Urothelium cell line (cell line): ENCODE measurements at places on chromosomes 3 and 15.

- DNase-seq, result no peak
Observed at GRCh38 chr3:23659274-23659673, 146.5 kb upstream of the UBE2E1 start.

- DNase-seq, result no peak
Observed at GRCh38 chr15:62825191-62825590, 217.4 kb upstream of the TPM1 start.

- no peak for DNase-seq
Observed at GRCh38 chr3:140706360-140706759, 28.5 kb downstream of the TRIM42 start.

GRCh38 chr3:134838599-134838998, 43.5 kb downstream of the EPHB1 start:
- no peak for DNase-seq

DNA sequence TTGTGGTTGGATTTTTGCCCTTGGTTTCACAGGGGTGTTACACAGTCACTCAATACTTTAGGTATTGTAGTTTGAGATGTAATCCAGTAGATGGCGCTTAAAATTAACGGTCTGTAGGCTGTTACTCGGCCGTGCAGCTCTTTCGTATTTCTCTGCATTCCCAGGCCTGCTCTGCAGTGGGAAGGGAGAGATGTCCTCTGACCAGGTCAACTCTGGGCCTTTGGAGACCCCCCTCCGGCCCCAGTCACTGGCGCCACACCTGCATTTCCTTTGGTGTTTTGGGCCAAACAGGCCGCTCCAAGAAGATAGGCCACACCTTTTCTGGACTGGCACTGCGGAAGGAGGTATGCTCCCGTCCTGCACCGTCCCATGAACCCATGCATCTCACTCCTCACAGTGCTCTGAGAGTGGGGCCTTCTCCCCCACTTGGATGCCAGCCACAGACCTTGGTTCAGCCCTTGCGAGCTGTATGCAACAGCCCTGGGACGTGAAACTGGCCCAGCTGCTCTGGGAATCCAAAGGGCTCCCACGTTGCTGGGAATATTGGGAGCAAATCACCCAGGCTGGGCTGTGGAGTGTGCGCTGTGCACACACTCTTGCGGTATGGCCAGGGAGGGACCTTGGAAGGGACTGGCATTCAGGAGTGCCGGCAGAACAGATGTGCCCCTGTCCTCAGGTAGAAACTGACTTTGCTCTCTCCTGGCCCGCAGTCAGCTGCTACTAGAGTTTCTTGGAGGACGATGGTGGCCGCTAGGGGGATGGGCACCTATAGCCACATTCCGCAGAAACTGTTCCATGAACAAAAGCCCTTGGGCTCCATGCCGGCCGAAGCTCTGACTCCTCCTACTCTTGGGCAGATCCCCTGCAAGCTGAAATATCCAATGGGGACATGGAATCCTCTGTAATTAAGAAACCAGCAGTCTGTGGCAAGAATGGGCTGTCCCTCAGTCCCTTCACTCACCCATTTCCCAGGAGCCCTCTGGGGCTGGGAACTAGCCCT, 410.5 kb upstream of the CADM2 start:
- DNase-seq, result peak; percentile 42

- no peak for DNase-seq
Observed at GRCh38 chr15:37031198-37031597, 69.2 kb downstream of the MEIS2 start.

- no peak for DNase-seq
Observed at GRCh38 chr15:74364936-74365597, 2.4 kb downstream of the CYP11A1 start.

DNA sequence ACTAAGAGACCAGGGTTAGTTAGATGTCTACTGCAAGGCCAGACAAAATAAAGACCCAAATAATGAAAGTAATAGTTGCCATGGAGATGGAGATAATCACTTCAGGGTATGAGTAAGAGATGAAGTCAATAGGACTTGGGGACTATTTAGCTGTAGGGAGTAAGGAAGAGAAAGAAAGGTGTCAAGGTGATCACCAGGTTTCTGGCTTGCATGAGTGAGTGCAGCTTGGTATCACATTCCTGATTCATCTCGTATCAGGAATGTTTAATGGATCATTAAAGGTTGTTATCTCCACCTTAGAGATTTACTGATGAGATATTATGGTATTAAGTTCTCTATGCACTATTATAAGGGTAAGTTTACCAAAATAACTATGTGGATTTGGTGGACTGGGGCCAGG, 357.4 kb upstream of the ATP11B start:
- no peak for DNase-seq

DNA sequence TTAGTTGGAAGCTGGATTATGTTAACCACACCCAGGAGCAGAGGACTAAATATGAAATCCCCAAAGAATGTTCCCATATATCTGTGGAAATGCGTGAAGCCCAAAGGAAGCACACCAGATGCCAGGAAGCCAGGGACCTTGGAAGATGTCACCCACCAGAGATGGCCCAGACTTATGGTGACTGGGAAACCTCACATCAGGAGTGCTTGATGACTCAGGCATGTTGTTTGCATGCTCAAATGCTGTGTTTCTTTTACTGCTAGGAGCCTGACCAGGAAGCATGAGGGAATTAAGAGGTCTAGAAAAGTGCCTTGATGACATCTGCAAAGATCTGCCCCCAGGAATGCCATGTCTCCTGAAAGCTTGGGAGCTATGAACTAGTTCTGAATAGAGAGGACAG, 109.0 kb upstream of the SLC2A2 start:
- DNase-seq, result no peak

- no peak for DNase-seq
Observed at GRCh38 chr3:31561891-31562290, 29.2 kb downstream of the STT3B start.

GRCh38 chr15:85828126-85828525, 33.4 kb upstream of the KLHL25 start:
- DNase-seq, result no peak

DNA sequence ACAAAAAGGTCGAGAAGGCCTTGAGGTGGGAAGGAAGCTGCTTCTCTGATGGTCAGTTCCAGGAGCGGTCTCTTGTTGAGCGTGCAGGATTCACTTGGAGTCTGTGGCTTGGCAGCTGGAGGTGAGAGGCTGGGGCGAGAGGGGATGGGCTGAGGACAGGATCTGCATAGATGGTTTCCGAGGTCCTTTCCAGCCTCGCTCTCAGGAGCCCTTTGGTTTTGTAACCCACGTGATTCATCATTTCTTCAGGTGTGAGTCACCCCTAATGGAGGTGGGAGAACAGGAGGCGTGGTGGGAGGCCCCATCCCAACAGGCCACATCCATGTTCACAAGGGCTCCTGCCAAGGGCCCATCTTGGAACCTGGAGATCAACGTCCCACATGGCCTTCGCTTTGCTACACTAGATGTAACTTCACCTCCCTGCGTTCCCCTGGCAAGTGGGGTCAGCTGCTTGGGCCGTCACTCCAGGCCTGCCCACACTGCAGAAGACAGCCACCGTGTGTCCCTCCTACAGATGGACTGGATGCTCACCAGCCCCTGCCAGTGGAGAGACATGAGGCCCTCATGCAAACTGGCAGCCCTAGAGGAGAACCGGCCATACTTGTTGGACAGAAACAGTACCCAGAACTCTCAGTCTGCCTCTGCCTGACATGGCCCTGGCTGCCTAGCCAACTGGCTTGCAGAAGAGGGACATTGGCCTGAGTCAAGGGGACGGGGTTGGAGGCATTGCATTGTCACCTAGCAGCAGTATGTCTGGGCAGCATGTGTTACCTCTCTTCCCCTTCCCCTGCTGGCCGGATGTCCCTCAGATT, 1.6 kb upstream of the PCSK6 start:
- no peak for DNase-seq

GRCh38 chr3:134449277-134449676, 36.5 kb downstream of the ANAPC13 start:
- DNase-seq, result no peak

- no peak for DNase-seq
Observed at GRCh38 chr3:80705290-80705689, 937.5 kb upstream of the ROBO1 start.

DNA sequence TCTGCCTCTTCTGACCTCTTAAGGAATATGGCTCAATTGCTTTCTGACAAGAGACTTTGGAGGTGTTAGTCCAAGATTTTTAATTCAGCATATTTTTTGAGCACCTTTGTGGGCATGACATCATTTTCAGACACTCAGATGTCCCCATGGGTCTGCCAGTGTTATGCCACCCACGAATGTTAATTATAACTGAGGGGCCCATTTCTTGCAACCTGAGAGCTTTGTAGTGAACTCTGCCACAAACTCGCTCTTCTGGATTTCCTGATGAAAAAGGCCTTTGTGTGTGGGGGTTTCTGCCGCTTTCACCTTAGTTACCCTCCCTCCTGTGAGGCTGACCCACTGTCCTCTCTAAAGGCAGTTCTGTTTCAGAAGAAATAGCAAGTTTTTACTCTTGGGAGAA, 64.5 kb upstream of the CCR4 start:
- DNase-seq, result no peak

GRCh38 chr15:68526269-68526668, 52.5 kb upstream of the CORO2B start:
- DNase-seq, result peak; percentile 65

DNA sequence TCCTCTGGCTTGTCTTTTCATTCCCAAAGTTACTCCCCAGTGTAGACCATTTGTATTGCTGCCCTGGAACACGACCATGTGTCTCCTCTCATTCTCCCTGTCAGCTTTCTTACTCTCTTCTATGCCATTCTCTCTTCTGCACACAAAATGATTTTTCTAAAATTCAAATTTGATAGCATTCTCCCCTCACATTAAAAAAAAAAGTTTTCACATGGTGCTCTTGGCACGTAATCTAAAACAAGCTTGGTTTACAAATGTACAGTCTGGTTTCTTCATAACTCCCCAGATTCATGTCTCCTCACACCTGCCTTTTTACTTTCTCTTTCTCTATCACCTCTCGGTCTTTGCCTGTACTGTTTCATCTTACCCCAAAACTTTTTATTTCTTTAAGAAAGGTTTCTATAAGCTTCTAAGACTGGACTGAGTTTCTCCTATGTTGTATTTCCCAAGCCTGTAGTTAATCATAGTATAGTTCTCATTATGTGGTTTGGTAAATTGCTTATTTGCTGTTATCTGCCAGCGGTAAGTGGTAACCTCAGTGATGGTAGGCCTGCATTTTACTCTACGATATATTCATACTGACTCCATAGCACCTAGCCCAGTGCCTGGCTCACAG, 31.2 kb downstream of the BCHE start:
- peak; percentile 8 for DNase-seq

DNA sequence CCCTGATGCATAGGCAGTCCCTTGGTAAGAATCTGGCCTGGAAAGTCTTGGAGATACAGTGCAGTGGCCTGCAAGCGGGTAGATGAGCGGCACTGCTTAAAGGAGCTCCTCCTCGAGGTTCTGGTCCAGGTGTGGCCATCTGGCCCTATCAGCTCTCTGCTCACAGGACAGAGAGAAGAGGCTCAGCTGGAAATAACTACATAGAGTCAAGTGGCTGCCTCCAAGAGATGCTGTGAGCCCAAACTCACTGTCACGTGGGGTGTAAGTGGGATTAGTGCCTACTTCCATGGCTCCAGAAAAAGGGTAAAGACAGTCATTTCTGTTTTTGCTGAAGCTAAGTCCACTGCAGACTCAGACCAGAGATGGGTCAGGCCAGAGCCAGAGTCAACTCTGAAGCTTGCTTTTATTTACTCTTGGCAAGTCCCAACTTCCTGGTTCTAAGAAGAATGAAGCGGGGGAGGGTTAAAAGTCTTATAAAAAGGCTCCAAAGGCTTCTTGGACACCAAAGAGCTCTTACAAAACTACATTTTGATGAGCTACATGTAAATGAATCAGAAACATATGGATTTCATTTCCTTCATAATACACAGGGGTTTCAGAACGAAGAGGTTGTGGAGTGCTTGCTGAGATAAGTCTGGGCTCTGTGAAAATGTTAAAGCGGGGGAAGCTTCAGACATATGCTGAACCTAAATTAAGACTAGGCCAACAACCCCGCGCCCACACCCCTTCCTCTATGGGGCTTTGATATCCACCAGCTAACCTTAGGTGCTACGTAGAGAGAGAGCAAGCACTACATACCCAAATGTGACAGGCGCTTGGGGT, 77.1 kb downstream of the PDZRN3 start:
- DNase-seq, result peak; percentile 17

DNA sequence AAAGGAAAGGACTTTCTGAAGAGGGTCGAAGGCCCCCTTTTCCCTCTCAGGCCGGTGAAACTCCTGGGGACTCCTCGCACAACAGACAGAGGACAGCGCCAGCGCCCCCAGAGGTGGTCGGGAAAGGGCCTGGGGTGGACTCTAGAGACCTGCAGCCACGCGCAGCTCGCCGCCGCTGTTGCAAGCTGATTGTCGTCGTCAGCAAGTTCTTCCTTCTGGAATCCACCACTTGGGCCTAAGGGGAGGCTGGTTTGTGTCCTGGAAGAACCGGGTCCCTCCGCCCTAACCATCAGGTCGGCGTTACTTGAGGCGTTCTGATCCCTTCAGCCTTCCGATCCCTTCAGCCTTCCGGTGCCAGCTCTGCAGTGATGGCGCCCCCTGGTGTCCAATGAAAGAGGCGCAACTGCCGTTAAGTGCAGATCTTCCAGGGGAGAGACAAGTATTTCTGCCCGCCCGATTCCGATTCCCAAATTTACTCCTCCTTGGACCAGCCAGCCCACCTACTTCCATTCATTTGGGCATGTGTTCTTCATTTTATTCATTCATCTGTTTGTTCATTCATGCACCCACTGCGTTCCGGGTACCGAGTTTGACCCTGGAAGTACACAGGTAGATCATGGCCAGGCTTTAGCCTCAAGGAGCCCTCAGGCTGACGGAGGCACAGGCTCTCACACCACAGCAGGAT, 77.2 kb upstream of the SLC6A11 start:
- DNase-seq, result peak; percentile 79

DNA sequence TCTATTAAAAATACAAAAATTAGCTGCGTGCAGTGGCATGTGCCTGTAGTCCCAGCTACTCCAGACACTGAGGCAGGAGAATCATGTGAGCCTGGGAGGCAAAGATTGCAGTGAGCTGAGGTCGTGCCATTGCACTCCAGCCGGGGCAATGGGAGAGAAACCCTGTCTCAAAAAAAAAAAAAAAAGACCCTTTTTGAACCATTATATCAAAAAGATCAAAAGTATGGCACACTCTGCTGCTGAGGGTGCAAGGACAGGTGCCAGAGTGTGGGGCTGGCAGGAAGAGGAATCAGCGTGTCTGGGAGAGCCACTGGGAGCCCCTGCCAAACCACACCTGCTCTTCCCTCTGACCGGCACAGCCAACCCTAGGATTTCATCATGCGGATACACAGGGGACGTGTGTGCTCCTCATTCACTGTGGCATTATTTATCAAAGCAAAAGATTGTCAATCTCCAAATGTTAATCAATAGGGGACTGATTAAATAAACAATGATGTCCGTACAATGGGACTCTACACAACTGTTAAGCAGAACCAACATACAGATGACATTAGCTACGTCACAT, 147.3 kb upstream of the TLE3 start:
- no peak for DNase-seq

DNA sequence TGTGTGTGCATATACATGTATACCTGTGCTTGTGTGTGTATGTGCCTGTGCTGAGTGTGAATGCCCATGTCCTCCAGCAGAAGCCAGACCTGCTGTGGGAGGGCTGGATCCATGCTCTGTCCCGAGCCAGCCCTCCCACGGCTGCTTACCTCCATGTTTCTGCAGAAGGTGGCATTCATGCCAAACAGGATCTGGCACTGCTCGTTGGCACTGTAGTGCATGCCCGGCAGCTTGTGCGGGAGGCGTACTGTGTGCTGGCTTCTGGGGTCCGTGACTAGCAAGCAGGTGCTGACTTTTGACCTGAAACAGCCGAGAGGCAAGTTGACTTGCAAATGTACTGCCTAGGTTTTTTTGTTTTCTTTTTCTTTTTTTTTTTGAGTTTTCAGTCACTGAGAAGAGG, 189.3 kb downstream of the ADAMTS17 start:
- no peak for DNase-seq

- DNase-seq, result no peak
Observed at GRCh38 chr3:29525254-29525881, 244.5 kb downstream of the RBMS3 start.
